H9 (cell line): ENCODE measurements at places on chromosomes 4 and X. TPM values are rescaled to one million over a fixed set of nuclear protein-coding genes. Genes with fewer than 3 reads are reported as not detected.

TMEM156 gene
- total RNA-seq: not detected in 2 replicates

DNA sequence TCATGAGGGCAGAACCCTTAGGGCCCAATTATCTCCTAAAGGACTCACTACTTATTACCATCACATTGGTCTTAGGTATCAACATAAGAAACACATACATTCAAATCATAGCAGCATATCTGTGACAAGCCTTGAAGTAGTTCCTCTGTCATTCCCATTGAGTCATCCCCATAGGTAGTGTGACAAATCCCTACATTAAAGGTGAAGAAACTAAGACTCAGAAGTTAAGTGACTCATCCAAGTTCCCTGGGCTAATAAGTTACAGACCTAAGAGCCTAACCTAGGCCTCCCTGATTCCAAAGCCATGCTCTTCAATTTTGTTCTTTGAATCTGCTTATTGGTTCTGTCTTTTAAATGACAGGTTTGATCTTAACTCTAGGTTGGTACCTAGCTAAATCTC lies 58.2 kb downstream of the CD38 start:
- no peak overlapping the region for H3K4me3 ChIP-seq
- DNase-seq: no peak
- H3K4me1 ChIP-seq: no peaks in the 10 kb centered on the region
- H3K36me3 ChIP-seq: peaks cover 6% of the 10 kb centered on the region

GRCh38 chr4:165088366-165088765 lies 24.3 kb downstream of the TMEM192 start:
- H3K27me3 ChIP-seq: no peaks in the 10 kb centered on the region
- H3K4me3 ChIP-seq: no peak overlapping the region
- H3K36me3 ChIP-seq: peaks cover 9% of the 10 kb centered on the region
- H3K27ac ChIP-seq: no peak overlapping the region
- no peaks in the 10 kb centered on the region for H3K4me1 ChIP-seq

DNA sequence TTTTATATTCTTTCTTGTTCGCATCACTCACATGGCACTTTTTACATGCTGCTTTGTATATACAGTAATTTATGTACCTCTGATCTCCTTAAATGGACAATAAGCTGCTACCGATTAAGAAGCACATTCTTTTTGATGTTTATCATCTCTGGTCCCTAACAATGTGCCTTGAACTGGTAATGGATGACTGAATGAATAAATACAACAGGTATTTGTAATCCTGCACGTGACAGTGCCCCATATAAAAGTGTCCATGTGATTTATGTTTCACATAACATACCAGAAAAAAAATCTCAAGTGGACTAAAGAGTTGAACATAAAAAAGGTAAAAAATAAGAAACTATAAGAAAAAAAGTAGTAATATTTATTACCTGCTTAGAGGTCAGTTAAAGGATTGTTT lies 7.7 kb upstream of the SLAIN2 start:
- no peaks in the 10 kb centered on the region for H3K4me1 ChIP-seq
- no peak for DNase-seq
- H3K27me3 ChIP-seq: no peaks in the 10 kb centered on the region
- H3K36me3 ChIP-seq: no peaks in the 10 kb centered on the region
